Left lobe of liver (tissue), 2 donors: ENCODE measurements at places on chromosomes 7 and 10. TPM values are rescaled to one million over a fixed set of nuclear protein-coding genes. Genes with fewer than 3 reads are reported as not detected.
A peak's percentile ranks its signal among the peaks of the same experiment; 100 is the strongest.

The INMT gene
- 21.5 TPM for total RNA-seq

The PLAC9 gene
- total RNA-seq = 2.2 TPM

The SEMA3A gene
- 0.58 TPM for total RNA-seq

The SLIT1 gene
- 0.08 TPM for total RNA-seq

The CALCR gene
- total RNA-seq = not detected

DNA sequence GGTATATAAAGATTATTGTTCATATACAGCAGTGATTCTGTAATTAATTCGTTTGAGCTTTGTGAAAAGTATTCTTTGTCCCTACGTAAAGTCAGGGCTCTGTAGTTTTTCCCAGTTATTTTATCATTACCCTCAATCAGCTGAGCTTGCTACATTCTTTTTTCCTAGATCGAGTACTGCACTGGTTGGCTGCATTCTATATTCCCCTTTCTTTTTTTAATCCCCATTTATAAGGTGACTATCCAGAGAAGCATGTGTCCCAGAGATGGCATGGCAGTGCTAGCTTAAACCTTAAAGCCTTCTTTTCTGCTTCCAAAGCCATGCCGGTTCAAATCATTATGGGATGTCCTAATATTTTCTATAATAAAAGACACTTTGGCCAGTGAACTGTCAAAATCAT, 230.1 kb upstream of the CELF2 start:
- no peak for DNase-seq

- peak; percentile 35 for DNase-seq
Measured at GRCh38 chr10:986137-986825, 2.0 kb upstream of the GTPBP4 start.

DNA sequence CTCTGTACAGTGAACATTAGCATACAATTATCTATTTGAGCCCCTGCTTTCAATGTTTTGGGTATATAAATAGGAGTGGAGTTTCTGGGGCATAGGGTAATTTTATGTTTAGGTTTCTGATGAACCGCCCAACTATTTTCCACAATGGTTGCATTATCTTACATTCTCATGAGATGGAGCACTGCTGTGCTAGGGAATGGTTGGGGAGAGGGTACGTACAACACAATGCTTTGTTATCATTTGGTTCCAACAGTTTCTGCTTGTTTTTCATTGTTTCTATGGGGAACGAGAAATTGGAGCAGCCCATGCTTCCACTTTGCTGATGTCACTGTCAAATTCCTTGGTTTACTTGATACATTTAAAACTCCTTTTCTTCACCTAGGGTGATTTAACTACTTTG, 1115.3 kb downstream of the REEP3 start:
- DNase-seq = no peak
